ENCODE measurements at places on chromosomes 7 and 10. TPM values are rescaled to one million over a fixed set of nuclear protein-coding genes. Genes with fewer than 3 reads are reported as not detected.

PHF14 gene
- polyA plus RNA-seq, result 85.9 TPM

TAS2R5 gene
- polyA plus RNA-seq, result 2.2 TPM

ADCY1 gene
- 3.8 TPM for polyA plus RNA-seq

CNTNAP2 gene
- 29.0 TPM for polyA plus RNA-seq

POLR1F gene
- 23.0 TPM for polyA plus RNA-seq

TMEM248 gene
- 75.7 TPM for polyA plus RNA-seq

ANKMY2 gene
- 36.2 TPM for polyA plus RNA-seq

ARHGAP12 gene
- 36.8 TPM for polyA plus RNA-seq

GAD2 gene
- polyA plus RNA-seq, result 1.6 TPM

LBX1 gene
- not detected for polyA plus RNA-seq

HOXA1 gene
- 2.3 TPM for polyA plus RNA-seq

VKORC1L1 gene
- 29.0 TPM for polyA plus RNA-seq

Measured in right renal cortex interstitium (tissue), 3 donors.